Activated CD4-positive, alpha-beta T cell treated with anti-CD3 and anti-CD28 coated beads for 24 hours (primary cell): ENCODE measurements at places on chromosomes 1 and 21.

- no peak for DNase-seq
Measured at GRCh38 chr1:22660716-22661241, 7.7 kb downstream of the C1QB start.

DNA sequence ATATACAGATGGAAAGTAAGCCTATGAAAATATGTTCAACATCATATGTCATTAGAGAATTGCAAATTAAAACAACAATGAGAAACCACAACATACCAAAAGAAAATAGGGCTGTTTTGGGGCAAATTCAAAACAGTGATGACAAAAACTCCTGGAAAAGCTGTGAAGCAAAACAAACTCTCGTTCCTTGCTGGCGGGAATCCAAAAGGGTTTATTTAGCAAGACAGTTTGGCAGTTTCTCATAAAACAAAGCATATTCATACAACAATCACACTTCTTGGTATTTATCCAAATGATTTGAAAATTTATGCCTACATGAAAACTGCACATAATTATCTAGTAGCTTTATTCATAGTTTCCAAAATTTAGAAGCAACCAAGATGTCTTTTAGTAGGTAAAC lies 44.4 kb downstream of the COL11A1 start:
- no peak for DNase-seq

- no peak for DNase-seq
Measured at GRCh38 chr1:160134791-160135572, 16.4 kb upstream of the ATP1A4 start.

DNA sequence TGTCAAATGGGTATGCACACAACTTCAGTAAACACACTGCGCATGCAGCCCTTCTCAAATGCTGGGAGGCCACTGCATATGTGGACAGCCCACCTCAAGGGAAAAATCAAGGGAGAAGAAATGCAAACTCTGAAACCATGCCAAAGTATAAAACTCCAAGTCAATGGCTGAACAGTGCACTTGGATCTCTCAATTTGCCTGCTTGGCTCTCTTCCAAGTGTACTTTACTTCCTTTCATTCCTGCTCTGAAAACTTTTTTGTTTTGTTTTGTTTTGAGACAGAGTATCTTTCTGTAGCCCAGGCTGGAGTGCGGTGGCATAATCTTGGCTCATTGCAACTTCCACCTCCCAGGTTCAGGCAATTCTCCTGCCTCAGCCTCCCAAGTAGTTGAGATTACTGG lies 18.8 kb upstream of the COP1 start:
- DNase-seq = no peak

GRCh38 chr1:151790940-151791651 lies 796 bp upstream of the TDRKH start:
- DNase-seq = no peak

- no peak for DNase-seq
Measured at GRCh38 chr1:181148636-181149035, 60.1 kb downstream of the IER5 start.

- DNase-seq = no peak
Measured at GRCh38 chr1:66517959-66518358, 16.0 kb upstream of the SGIP1 start.

- no peak for DNase-seq
Measured at GRCh38 chr1:174007851-174008250, 14.3 kb downstream of the RC3H1 start.

DNA sequence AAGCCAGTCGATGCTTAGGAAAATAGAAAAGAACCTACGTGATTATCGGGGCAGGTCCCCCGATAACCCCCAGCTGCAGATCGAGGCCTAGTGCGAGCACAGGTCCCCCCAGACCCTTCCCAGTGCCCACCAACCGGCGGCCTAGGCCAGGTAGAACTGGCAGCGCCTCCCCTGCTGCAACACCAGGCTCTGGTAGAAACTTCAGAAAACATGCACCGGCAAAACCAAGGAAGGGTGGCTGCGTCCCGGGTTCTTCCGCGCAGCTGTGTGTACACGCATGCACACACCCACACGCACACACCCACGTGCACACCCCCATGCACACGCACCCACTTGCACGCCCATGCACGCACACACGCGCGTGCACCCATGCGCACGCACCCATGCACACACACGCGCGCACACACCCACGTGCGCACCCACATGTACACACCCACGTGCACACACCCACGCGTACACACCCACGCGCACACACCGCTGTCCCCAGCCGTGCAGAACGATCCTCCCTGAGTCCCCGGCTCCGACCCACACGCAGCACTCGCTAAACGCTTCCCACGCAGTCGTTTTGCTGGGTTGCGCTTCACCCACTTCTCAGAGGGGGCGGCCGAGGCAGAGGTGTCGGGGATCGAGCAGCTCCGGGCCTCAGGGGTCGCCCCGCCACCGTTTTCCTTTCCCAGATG lies 5.2 kb downstream of the TSPEAR start:
- no peak for DNase-seq

GRCh38 chr1:3910049-3910731 lies 10.1 kb upstream of the C1orf174 start:
- no peak for DNase-seq

- DNase-seq = no peak
Measured at GRCh38 chr21:38796424-38796823, 9.3 kb upstream of the ETS2 start.

- DNase-seq = no peak
Measured at GRCh38 chr1:230503726-230504125, 77.6 kb upstream of the PGBD5 start.

DNA sequence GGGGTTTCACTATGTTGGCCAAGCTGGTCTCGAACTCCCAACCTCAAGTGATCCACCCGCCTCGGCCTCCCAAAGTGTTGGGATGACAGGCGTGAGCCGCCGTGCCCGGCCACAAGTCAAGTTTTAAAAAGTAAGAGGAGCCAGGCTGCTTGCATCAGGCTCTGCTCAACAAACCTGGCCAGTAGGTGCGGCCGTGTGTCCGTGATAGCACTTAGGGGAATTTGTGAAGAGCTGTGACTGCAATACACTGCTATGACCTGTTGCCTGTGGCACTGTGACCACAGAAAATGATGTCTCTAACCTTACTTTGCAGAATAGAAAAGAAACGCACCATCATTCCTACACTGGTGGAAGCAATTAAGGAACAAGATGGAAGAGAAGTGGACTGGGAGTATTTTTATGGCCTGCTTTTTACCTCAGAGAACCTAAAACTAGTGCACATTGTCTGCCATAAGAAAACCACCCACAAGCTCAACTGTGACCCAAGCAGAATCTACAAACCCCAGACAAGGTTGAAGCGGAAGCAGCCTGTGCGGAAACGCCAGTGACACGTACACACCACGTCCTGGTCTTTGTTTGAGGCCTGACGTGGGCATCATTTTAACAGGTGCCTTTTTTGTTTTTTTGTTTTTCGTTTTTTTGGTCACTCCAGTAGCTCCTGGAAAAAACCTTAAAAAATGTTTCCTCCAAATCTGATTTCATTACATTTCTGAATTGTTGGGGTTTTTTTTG lies 16.7 kb downstream of the C1orf174 start:
- DNase-seq = no peak

GRCh38 chr1:43035821-43036741 lies 77.4 kb upstream of the SLC2A1 start:
- no peak for DNase-seq

DNA sequence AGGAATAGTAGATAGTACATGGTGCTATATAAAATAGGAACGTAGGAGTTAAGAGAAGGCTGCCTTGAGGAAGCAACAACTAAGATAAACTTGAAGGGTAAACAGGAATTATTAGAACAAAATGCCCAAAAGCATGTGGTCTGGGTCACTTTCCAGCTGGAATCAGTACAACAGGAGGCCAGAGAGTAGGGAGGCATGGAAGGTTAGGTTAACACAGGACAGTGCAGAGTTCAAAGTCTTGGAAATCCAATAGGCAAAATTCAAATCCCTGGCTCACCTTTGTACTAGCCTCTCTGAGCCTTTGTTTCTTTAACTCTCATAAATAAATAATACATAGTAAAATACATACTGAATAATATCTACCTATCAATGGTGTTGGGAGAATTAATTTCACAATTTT lies 69.0 kb upstream of the NEK7 start:
- DNase-seq = no peak

- DNase-seq = no peak
Measured at GRCh38 chr1:30176477-30176876, 546.9 kb downstream of the MATN1 start.

DNA sequence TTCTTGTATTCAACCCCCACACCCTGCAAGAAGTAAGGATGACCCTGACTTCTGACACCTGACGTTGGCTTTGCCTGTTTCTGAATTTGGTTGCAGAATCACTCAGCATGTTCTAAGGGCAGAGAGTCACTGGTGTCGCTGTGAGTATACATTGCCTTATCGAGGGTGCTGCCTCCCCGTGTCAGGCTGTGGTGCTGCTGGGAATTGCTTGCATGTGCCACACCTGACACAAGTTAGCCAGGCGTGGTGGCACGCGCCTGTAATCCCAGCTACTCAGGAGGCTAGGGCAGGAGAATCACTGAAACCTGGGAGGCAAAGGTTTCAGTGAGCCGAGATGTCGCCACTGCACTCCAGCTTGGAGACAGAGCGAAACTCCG lies 45.9 kb downstream of the WDR4 start:
- DNase-seq = peak; percentile 41

GRCh38 chr1:213106298-213106697 lies 55.3 kb downstream of the RPS6KC1 start:
- DNase-seq = no peak

DNA sequence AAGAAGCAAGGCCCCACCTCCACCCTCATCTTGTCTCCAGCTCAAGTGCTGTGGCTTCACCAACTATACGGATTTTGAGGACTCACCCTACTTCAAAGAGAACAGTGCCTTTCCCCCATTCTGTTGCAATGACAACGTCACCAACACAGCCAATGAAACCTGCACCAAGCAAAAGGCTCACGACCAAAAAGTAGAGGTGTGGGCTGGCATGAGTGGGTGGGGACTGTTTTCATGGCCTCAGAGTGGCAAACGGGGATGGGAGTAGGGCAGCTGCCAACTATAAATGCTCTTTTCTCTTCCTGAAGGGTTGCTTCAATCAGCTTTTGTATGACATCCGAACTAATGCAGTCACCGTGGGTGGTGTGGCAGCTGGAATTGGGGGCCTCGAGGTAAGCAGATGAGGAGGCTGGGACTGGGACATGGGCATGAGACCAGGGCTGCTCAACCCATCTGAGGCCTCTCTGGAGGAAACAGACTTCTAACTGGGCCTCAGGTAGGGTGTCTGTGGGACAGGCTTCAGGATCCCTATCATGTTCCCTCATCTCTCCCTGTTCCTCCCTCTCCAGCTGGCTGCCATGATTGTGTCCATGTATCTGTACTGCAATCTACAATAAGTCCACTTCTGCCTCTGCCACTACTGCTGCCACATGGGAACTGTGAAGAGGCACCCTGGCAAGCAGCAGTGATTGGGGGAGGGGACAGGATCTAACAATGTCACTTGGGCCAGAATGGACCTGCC lies 8.8 kb upstream of the P3R3URF start:
- DNase-seq = peak; percentile 40

- no peak for DNase-seq
Measured at GRCh38 chr21:16708101-16708835, 804.6 kb upstream of the CXADR start.

DNA sequence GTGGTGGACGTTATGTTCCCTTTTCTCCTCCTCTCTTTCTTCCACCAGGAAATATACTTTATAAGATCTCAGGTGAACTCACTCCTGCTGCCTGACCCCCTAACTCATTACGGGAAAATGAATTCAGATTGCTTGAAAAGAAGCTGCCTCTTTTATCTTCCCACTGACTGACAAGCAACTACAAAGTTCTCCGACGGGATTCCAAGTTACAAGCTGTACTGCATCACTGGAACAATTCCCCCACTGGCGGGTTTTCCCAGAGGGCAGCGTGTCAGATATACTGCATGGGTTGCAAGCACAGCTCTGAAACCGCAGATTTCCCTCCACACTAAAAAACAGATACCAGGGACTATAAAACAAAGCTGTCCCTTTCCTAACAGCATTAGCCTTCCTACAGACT lies 390.6 kb downstream of the KCTD3 start:
- DNase-seq = no peak

GRCh38 chr1:112674986-112675727 lies 698 bp downstream of the MOV10 start:
- peak; percentile 21 for DNase-seq

DNA sequence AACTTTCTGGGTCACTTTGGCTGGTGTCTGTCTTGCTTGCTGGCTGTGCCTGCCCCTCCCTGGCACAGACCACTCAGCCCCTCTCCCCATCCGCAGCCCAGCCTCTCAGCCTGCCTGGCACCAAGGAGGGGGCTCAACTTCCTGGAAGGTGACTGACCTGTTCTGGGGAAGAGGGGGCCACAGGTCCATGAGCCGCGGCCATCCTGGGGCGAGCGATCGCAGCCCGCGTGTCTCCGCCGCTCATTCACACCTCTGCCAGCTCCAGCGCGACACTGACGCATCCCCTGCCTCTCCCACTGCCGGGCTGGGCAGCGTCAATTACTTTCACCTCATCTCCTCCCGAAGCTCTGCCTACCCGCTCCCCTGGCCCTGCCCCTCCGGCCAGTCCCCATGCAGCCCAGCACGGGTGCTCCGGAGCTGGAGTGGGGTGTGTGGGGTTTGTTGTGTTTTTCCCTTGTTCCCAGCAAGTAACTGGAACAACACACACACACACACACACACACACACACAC lies 14.3 kb downstream of the SLC6A9 start:
- no peak for DNase-seq
